Choroid plexus epithelial cell (primary cell): ENCODE measurements at places on chromosomes 16 and 17.

DNA sequence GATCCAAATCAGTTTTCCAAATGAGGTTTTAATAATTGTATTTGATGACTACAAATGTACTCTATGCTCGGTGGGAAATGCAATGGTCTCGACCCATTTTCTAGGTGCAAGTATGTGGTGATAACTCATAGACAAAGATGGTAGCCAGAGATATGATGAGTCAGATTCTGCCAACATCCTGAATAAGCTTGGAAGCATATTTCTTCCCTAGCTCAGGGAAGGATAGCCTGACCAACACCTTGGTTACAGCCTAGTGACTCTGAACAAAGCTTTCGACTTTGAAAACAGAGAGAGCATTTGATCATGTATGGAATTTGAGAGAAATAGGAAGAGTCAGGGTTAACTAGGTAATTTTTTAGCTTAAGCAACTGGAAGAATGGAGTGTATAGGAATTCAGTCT is 128.3 kb upstream of the MYOCD start:
- DNase-seq: no peak

DNA sequence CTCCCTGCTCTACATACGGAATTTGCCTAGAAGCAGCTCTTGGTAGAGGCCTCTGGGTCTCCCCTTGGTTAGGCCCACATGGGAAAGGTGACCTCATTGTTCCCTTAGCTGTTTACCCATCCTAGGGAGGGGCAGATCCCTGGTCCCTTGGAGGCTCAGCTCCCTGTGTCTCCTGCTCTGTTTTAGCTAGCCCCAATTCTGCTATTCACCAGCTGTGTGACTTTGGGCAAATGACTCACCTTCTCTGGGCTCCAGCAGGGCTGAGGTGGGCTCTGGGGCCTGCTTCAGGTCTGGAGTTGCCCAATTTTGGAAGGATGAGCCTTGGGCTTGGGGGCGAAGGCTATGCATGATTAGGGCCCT is 3.9 kb downstream of the ABCC3 start:
- DNase-seq: peak; percentile 24

DNA sequence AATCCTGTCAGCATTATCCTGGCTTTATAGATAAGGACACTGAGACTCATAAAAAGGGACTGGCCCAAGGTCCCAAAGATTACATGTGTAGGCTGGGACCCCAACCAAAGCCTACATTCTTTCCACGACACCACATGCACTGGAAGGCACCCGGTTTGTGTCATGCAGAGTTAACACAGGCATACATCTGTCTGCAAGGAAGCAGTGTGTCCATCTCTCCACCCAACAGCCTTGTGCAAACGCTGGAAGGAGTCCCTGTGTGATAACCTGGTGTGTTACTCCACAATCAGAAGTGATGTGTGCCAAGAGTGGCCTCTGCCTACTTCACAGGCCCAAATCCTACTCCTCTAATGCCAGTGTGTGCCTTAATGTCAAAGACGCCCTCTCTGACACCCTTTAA is 139.8 kb downstream of the PARN start:
- DNase-seq: no peak

- DNase-seq: no peak
These were observed 773 bp downstream of the NTN3 start for GRCh38 chr16:2471653-2472487.

DNA sequence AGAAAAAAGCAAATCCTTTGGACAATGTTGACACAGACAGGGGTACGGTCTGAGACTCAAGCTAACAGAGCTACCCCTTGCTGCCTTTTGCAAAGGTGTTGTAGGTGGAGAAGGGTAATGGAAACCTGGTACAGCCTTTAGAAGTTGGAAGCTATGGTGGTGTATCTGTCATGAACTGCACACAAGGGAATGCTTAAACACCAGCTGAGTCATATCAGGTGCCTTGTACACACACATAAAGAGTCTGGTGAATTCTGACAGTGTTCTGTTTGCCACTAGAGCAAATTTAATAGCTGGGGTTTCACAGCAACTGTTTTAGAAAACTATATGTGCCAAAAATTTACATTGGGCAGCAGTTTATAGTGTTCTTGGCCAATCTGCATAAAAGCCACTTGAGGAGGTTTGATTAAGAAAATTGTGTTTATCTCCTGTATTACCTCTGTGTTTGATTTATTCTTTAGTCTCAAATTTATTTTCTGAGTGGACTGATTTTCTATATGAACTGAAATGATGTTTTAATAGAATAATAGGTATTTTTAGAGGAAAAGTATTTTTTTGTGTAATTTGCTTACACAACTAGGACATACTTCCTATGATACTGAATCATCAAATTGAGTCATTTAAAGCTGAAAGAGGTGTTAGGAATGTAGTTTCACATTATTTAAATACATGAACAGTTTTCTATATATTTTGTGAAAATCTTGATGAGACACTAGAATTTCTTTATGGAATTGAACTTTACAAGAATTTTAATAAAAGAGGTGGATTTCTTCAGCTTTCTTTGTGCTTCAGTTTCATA is 136.9 kb downstream of the MAP2K6 start:
- peak; percentile 38 for DNase-seq

DNA sequence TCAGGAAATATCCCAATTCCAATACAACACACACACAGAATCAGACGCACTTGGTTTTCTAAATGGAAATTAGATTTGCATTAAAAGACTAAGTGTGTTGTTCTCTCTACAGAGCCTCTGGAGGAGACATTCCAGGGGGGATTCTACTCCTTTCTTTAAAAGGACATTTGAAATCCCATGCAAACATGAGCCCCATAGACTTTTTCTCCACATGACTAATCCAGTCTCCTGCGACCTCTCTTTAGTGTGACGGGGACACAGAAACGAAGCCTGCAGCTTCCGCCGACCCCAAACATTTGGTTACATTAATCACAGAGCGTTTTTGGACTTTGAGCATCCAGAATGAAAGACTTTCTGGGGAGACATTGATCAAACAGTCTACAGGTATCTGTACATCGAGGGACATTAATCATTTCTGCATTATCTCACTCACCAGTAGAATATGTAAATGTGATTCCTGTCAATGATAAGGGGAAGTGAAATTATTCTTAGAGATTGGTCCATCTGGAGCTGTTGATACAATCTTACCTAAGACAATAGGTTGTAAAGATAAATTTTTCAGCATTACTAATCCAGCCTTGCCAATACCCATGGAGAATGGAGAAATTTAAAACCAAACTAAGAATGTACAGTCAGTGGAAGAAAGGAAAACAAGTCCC is 103.4 kb upstream of the IRX3 start:
- DNase-seq: no peak

DNA sequence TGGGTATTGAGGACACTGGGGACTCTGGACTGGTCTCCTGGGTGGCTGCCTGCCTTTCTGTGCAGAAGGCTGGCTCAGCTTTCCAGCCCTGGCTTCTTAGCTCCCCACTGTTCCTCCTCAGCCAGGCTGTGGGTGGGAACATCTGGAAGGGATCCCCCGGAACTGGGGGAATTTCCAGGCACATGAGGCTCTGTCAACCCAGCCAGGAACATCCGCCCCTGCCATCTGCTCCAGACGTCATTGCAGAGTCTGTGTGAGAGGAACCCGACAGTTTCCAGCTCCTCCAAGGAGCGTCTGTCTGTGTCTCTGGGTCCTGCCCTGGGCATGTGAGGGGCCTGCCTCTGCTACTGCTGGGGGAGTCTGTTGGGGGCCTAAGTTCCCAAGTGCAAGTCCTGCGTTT is 36.2 kb upstream of the CRHR1 start:
- no peak for DNase-seq

- no peak for DNase-seq
These were observed 34.6 kb upstream of the LYRM9 start for GRCh38 chr17:27927781-27928180.

GRCh38 chr16:89370601-89371000 is 119.8 kb downstream of the ANKRD11 start:
- DNase-seq: no peak

GRCh38 chr17:40477796-40478195 is 23.6 kb downstream of the TNS4 start:
- DNase-seq: no peak

DNA sequence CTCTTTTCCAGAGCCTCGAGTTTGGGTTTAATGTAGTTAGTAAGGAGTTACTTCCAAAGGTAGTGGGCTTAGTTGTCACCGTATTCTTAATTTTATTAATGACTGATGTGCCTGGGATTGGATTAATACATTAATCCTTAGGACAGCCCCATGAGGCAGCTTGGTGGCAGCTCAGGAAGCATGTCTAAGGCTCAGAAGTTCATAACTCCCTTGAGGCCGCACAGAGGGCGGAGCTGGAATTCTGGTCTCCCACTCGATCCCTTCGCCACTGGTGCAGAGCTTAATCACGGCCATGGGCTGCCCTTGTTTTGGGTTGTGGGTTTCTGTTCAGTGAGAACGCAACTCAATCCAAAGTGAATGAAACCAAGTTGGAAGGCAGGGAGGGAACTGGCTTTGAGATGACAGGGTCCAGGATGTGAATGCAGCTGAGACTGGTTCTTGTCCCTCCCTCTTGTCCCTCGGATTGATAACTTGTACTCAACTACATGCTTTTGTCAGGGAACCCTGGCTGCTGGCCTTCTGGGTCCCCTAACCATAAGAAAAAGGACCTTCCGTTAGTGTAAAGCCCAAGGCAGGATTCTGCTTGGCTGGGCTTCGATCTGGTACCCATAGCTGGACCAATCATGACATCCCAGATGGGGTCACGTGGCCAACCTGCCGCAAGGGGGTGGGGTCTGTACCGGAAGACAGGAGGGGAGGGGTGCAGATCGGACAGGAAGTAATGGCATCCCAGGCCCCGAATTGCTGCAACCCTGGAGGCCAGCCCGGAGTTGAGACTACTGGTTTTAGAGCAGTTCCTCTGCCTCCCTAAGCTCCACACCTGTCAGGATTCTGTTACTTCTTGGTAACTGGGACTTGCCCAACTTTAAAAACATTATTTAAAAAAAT is 45.4 kb downstream of the SNX20 start:
- DNase-seq: no peak

- DNase-seq: no peak
These were observed 19.7 kb upstream of the SLC25A19 start for GRCh38 chr17:75308732-75309629.

GRCh38 chr16:78851266-78851665 is 749.3 kb downstream of the MAF start:
- DNase-seq: no peak

DNA sequence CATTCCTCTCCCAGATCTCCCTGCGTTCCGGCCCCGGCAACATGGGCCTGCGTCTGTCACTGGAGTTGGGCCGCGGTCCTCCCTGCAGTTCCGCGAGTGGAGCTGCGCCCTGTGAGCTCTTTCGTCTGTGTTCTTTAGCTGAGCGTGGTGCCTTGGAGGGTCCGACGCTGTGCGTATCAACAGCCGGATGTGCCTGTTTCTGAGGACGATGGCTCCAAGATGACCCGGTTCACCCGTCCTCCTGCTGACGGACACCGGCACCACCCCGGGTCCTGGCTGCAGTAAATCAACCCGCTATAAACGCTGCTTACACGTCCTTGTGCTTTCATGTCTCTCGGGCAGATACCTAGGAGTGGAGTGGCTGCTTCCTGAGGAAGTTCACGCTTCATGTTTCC is 44.8 kb upstream of the GNG13 start:
- no peak for DNase-seq

DNA sequence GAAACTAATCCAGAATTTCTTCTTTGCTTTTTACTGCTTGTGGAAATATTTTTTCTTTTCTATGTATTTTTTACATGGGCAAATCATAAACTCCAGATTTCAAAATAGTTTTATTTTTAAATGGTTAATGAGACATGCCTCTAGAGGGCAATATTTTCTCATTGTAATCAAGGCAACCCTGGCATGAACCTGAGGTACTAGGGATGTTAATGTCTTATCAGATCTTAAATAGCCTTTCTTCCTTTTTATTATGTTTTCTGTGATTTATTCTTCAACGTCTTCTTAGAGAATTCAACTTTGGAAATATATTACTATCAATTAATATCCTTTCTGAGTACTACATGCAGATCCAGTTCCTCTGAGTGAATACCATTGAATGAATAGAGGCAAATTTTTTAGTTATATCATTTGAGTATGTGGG is 324.7 kb downstream of the BCAS3 start:
- peak; percentile 78 for DNase-seq

GRCh38 chr16:50472472-50472871 is 75.7 kb upstream of the NKD1 start:
- no peak for DNase-seq

DNA sequence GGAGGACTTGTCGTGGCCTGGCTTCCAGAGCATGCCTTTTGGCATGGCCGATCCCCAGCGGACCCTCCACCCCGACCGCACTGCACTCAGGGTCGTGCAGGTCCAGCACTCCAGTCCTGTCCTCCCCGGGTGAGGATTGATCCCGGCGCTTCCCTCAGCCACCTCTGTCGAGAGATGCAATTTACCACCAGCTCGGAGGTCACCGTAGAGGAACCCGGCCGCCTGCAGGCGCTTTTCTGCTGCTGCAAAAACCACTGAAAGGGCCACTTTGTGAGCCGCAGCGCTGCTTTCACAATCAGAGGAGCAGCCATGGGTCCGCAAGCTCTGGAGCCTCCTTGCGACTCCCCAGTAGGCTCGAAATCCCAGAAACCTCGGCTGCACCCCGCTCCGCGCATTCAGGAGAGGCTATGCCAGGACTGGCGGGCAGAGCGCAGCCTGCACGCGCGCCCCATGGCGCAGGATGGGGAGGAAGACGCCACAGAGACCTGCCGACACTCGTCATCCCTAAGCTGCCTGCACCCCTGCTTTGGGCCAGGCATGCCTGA is 134.2 kb downstream of the HS3ST2 start:
- no peak for DNase-seq

- DNase-seq: no peak
These were observed 738.3 kb downstream of the WWOX start for GRCh38 chr16:78837706-78838105.

DNA sequence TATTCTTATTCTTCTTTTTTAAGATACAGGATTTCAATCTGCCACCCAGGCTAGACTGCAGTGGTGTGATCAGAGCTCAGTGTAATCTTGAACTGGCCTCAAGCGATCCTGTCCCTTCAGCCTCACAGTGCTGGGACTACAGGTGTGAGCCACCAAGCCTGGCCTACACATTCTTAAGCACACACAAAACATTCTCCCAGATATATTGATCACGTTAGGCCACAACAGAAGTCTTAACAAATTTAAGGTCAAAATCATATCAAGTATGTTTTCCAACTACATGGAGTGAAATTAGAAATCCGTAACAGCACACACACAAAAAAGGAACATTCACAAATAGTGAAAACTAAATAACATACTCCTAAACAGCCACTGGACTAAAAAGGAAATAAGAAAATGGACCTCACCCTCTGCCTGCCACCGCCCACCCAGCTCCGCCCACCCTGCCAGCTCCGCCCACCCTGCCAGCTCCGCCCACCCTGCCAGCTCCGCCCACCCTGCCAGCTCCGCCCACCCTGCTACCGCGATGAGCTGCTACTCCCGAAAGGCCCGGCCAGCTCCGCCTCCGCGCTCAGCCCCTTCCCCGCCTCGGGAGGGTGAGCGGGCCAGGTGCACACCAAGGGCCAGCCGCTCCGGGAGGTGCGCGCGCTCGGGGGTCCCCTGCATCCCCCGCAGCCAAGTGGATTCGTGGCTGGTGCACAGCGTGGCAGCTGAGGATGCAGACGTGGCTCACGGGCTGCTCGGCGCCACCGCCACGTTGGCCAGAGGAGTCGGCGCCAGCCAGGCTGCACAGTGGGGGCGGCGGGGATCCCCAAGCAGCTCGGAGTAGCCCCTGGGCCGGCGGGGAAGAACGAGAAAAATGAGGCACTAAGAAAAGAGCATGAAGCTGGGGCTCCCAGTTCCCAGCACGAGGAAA is 41.2 kb downstream of the C16orf87 start:
- peak; percentile 78 for DNase-seq

GRCh38 chr16:67563708-67564468 is 1.6 kb downstream of the CTCF start:
- peak; percentile 87 for DNase-seq
